Hepatocyte (in vitro differentiated cells): ENCODE measurements at places on chromosomes 11 and 22.

DNA sequence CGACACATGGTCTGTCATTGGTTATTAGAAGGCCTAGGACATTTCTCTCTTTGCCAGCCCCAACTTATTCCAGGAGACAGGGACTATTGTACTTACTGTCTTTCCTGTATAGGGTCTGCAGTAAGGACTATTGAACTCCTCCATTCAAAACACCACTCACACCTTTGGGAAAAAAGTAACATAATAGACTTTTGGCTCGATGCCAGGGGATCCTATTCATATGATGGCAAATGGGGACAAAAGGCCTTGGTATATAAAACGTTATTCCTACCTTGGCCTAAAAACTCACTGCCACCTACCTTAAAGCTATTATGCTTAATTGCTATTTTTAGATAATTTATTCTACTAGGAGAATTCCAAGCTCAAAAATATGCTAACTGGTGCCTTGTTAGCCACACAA is 6.3 kb upstream of the NDUFC2 start:
- peaks cover 1% of the 10 kb centered on the region for H3K4me1 ChIP-seq
- H3K4me3 ChIP-seq = no peak overlapping the region
- no peak for DNase-seq
- no peaks in the 10 kb centered on the region for H3K36me3 ChIP-seq
- H3K27ac ChIP-seq = no peak overlapping the region

- H3K27me3 ChIP-seq = no peaks in the 10 kb centered on the region
- no peaks in the 10 kb centered on the region for H3K4me1 ChIP-seq
- no peak overlapping the region for H3K4me3 ChIP-seq
- H3K27ac ChIP-seq = no peak overlapping the region
These were observed 98.0 kb upstream of the TBCEL start for GRCh38 chr11:120925944-120926343.

DNA sequence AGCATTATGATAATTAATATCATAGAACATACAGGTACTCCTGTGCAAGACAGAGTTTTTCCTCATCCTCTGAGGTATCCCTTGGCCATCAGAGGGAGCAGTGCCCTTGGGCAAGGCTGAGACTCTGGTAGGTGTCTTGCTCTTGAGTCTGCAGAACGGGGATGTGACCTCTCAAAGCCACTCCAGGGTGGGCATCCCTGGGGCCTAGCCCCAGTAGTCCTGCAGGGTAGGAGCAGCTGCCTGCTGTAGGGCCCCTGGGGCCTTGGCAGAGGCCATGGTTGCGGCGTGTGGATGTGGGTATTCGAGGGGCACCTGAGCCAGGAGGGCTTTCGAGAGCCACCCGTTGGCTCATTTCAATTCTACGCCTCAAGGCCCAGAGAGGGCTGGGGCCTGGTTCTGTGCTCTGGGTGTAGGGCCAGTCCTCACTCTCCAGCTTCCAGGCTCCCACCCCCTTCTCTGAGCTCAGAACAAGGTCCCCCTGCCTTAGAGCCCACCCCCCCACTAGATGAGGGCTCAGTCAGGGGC is 7.7 kb upstream of the OMP start:
- peak overlapping the region; percentile 58 for H3K27ac ChIP-seq
- no peaks in the 10 kb centered on the region for H3K27me3 ChIP-seq
- no peak overlapping the region for H3K4me3 ChIP-seq
- no peaks in the 10 kb centered on the region for H3K36me3 ChIP-seq
- DNase-seq = no peak
- peaks cover 2% of the 10 kb centered on the region for H3K4me1 ChIP-seq

DNA sequence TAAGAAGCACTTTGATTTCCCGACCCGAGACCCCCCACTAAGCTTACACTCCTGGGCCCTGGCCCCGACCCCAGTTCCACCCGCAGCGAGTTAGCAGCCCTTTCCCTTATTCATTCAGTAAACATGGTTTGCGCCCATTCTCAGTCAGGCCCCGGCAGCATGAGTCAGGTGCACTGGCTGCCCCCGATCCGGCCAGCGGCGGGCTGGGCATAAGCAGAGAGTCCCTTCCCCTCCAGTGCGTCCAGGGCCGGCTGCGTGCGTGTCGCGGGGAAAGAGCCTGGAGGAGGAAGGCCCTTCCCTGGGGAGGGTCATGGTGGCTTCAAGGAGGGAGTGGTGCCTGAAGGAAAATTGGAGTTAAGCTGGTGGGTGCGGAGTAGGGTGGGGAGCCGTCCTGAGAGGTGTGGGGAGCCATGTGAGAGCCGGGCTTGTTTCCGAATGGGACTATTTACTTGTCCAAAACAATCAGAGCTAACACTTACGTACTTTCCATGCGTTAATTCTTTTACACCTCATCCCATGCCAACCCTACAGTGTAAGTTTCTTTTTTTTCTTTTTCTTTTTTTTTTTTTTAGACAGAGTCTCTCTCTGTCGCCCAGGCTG is 657 bp downstream of the IGHMBP2 start:
- H3K4me1 ChIP-seq = no peaks in the 10 kb centered on the region
- peak; percentile 46 for DNase-seq
- H3K4me3 ChIP-seq = peak overlapping the region; percentile 99
- peak overlapping the region; percentile 91 for H3K27ac ChIP-seq

DNA sequence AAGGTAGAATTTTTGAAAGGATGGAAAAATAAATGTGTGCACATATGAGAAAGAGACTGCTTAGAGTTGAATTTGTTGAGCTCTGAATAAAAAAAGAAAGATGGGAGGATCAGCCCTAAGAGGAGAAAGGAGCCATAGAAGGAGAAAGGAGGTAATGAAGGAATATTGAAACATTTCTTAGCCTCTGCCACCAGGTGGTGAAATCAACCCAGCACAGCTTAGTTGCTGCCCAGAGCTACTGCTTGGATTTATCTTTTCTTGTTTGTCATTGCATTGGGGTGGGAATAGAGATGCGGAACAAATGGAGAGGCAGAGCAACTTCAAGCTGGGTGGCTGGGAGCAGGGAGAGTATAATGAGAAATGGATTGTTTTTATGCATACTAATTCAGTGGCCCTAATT is 80.4 kb downstream of the SERGEF start:
- no peak overlapping the region for H3K27ac ChIP-seq
- H3K4me1 ChIP-seq = no peaks in the 10 kb centered on the region
- no peak for DNase-seq
- no peaks in the 10 kb centered on the region for H3K27me3 ChIP-seq
- H3K36me3 ChIP-seq = no peaks in the 10 kb centered on the region

GRCh38 chr11:130209954-130210854 is 50.6 kb downstream of the ST14 start:
- H3K27ac ChIP-seq = no peak overlapping the region
- no peak for DNase-seq

DNA sequence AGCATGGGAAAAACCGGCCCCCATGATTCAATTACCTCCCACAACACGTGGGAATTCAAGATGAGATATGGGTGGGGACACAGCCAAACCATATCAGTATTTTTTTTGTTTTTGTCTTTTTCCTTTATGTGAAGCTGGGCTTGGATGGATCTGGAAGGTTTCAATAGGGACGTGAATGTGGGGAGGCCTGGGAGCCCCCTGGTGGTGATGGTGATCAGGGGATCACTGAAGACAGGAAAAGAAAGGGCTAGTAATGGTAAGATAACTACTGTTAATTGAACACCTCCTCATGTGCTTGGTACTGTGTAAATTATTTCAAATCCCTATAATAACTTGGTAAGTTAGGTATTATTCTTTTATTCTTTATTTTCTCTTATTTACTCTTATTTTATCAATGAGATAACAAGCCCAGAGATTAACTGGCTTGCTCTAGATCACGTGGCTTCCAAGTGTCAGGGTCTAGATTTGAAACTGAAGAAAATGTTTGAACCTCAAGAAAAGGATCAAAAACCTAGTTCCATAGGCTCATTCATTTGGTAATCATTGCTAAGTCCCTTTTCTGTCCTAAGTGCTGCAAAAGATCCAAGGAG is 364.2 kb downstream of the TENM4 start:
- no peaks in the 10 kb centered on the region for H3K36me3 ChIP-seq
- no peaks in the 10 kb centered on the region for H3K27me3 ChIP-seq
- H3K4me1 ChIP-seq = peaks cover 11% of the 10 kb centered on the region
- no peak overlapping the region for H3K27ac ChIP-seq
- DNase-seq = peak; percentile 50

DNA sequence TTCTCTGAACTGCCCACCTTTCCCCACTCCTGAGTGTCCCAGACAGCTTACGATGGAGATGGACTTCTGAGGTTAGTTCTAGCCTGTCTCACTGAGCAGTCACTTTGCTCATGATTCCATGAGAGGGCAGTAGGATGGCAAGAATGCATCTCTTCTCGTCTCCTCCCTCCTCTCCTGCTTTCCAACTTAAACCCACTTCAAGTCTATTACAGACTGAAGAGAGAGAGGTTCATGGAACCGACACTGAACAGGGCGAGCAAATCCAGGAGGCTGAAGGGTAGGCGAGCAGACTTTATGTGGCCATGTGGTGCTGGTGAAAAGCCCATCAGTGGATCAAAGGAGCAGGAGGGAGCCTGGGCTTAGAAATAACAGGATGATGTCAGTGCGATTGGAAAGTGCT is 38.6 kb downstream of the CEP164 start:
- no peak overlapping the region for H3K27ac ChIP-seq
- no peaks in the 10 kb centered on the region for H3K36me3 ChIP-seq
- no peaks in the 10 kb centered on the region for H3K4me1 ChIP-seq
- H3K27me3 ChIP-seq = no peaks in the 10 kb centered on the region

GRCh38 chr11:280706-281485 is 2.7 kb downstream of the NLRP6 start:
- no peaks in the 10 kb centered on the region for H3K27me3 ChIP-seq
- no peaks in the 10 kb centered on the region for H3K4me1 ChIP-seq
- H3K36me3 ChIP-seq = no peaks in the 10 kb centered on the region
- H3K4me3 ChIP-seq = no peak overlapping the region

DNA sequence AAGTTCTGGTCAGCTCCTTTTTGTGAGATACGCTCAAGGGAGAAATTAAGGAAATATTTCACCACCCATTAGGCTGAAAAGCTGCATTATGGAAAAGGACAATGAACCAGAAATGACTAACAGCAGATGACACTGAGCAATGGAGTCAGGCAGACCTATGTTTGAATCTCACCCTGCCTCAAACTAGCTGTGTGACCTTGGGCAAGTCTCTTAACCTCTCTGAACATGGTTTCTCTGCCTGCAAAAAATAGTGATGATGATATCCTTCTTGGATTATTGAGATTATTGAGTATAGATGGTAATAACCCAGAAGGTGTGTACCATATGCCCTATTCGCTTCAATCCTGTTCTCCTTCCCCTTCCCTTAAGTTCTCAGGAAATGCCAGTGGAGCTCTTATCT is 2.9 kb upstream of the PRDM11 start:
- DNase-seq = no peak
- H3K4me3 ChIP-seq = no peak overlapping the region
- no peaks in the 10 kb centered on the region for H3K36me3 ChIP-seq

GRCh38 chr22:26885441-26886261 is 228.3 kb downstream of the MIAT start:
- H3K4me3 ChIP-seq = no peak overlapping the region
- no peaks in the 10 kb centered on the region for H3K36me3 ChIP-seq
- no peak overlapping the region for H3K27ac ChIP-seq
- no peaks in the 10 kb centered on the region for H3K4me1 ChIP-seq

- no peaks in the 10 kb centered on the region for H3K36me3 ChIP-seq
- no peak overlapping the region for H3K4me3 ChIP-seq
- H3K27ac ChIP-seq = no peak overlapping the region
- H3K4me1 ChIP-seq = peaks cover 25% of the 10 kb centered on the region
- no peaks in the 10 kb centered on the region for H3K27me3 ChIP-seq
- no peak for DNase-seq
These were observed 16.7 kb downstream of the ABTB2 start for GRCh38 chr11:34341096-34341495.

DNA sequence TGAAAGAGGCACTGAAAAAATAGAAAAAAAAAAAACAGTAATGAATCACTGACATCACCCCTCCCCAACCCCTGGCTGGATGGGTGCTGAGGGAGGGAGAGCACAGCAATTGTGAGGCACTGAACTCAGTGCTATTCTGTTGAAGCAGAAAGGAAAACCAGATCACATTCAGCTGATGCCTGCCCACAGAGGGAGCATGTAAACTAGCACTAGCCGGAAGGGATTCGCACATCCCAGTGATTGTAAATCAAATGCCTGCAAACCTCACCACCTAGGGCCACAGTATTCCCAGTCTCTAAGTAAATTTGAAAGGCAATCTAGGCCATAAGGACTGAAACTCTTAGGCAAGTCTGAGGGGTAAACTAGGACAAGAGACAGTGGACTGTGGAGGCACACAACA is 772.0 kb upstream of the CCDC179 start:
- H3K27ac ChIP-seq = no peak overlapping the region
- DNase-seq = no peak
- H3K4me3 ChIP-seq = no peak overlapping the region
- H3K4me1 ChIP-seq = no peaks in the 10 kb centered on the region
- H3K27me3 ChIP-seq = no peaks in the 10 kb centered on the region
- no peaks in the 10 kb centered on the region for H3K36me3 ChIP-seq

- H3K27ac ChIP-seq = no peak overlapping the region
- no peak overlapping the region for H3K4me3 ChIP-seq
- DNase-seq = no peak
- no peaks in the 10 kb centered on the region for H3K36me3 ChIP-seq
- no peaks in the 10 kb centered on the region for H3K4me1 ChIP-seq
These were observed 46.1 kb downstream of the BDNF start for GRCh38 chr11:27653990-27654758.

DNA sequence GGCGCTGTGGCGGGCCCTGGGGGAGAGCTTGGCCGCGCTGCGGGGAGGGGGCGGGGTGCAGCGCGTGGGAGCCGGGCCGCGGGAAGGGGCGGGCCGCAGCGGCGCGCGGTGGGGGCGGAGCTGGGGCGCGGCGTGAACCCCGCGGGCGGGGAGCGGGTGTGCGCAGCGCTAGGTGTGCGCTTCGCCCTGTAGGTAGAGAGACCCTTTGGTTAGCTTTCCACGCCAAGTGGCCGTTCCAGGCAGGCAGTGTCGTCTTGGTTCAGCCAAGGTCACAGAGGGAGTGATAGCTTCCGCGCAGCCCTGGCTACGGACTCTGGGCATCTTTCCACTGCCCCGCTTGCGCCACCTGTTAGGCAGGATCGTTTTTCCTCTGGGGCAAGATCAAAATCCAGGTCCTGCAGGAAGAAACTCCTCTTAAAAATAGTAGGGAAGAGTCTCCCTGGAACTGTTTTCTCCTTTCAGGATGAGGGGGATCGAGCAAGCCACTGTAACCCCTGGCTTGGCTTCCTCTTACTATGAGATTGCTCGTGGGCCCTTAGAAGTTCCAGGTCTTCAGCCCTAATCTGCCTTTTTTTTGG is 434 bp downstream of the BANF1 start:
- H3K4me3 ChIP-seq = peak overlapping the region; percentile 82
- H3K27me3 ChIP-seq = no peaks in the 10 kb centered on the region
- no peaks in the 10 kb centered on the region for H3K36me3 ChIP-seq

GRCh38 chr11:119263352-119263940 is 53.5 kb downstream of the MCAM start:
- no peak overlapping the region for H3K27ac ChIP-seq
- no peaks in the 10 kb centered on the region for H3K36me3 ChIP-seq
- H3K4me1 ChIP-seq = no peaks in the 10 kb centered on the region
- H3K27me3 ChIP-seq = no peaks in the 10 kb centered on the region
